ENCODE measurements at places on chromosomes 6 and 20.

DNA sequence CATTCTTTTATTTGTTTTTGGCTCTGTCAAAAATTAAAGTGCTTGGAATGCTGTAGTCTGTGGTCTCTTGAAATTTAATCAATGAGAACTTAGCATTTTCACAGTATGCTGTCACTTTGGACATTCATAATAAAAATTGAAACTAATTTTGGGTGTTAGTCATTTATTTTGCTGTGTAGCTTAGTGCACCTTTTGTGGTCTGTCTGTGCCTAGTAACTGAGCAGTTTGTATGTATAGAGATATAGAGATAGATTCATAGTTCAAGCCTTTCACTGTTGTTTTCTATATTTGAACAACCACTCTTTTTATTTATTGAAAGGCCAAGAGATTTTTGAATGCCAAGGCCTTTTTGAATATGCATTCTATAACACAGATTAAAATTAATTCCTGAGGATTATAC, 86.4 kb upstream of the TIAM2 start:
- DNase-seq = no peak

- no peak for DNase-seq
These were observed 162.2 kb downstream of the KCNQ5 start for GRCh38 chr6:72784071-72784470.

DNA sequence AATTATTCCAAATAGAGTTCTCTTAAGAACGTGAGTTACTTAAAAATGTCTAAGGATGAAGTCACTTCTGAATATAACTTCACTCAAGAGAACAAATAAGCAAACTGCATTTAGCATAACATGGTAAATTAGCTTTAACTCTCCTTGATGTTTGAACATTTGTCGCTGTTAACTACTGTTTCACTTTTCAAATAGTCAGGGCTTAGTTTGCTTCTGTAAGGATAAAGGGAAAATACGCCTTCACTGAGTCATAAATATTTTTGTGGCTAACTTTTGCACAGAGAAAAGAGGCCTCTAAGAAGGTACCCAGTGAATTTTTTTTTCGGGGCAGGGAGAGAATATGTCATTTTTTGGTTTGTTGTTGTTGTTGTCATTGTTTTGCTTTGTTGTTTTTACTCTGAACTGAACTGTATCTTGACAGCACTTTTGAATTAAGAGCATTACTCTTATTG, 8.1 kb downstream of the PTPN1 start:
- no peak for DNase-seq

- DNase-seq = no peak
These were observed 302.8 kb upstream of the RNF217 start for GRCh38 chr6:124659427-124659826.

- DNase-seq = no peak
These were observed 122.3 kb downstream of the NKAIN2 start for GRCh38 chr6:123925842-123926399.

DNA sequence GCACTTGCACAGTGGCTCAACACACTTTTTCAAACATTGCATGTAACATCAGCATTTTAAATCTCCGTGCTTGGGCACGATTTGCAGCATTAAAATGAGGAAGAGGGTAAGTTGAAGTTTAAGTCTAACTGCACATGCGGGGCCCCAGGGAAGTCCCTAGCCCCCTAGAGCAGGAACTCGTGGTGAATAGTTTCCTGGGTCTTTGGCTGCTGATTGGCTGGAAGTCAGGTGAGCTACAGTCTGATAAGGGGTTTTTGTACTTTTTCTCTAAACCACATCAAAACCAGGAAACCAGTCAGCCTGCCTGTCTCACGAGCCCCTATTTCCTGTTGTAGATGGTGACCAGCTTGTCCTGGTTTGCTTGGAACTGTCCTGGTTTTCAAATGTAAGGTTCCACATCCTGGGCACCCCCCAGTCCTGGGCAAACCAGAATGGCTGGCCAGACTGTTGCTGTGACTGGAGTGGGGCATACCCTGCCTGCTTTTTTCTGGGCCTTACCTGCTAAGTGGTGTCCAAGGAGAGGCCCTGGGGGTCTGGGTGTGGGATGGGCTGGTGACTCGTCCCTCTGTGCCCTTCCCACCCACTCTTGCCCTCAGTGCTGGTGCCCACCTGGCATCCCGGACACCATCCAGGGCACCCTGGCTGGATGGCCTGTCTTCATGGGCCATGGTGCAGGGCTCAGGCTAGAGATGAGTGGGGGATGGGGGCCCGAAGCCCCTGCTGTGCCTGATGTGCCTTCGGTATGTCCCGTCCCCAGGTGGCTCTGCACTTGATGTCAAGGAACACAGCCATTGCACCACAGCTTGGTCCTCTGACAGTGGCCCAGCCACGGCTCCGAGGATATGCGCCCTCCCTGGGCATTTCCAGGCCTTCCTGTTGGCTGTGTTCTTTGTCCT, 31.8 kb downstream of the SUN5 start:
- DNase-seq = no peak
